ENCODE measurements at places on chromosomes 2 and 18.

- DNase-seq: no peak
Observed at GRCh38 chr2:152251211-152251610, 75.6 kb upstream of the STAM2 start.

GRCh38 chr2:225429717-225430116 lies 30.2 kb downstream of the NYAP2 start:
- DNase-seq: no peak

GRCh38 chr2:102895376-102895775 lies 133.5 kb downstream of the TMEM182 start:
- DNase-seq: peak; percentile 70

DNA sequence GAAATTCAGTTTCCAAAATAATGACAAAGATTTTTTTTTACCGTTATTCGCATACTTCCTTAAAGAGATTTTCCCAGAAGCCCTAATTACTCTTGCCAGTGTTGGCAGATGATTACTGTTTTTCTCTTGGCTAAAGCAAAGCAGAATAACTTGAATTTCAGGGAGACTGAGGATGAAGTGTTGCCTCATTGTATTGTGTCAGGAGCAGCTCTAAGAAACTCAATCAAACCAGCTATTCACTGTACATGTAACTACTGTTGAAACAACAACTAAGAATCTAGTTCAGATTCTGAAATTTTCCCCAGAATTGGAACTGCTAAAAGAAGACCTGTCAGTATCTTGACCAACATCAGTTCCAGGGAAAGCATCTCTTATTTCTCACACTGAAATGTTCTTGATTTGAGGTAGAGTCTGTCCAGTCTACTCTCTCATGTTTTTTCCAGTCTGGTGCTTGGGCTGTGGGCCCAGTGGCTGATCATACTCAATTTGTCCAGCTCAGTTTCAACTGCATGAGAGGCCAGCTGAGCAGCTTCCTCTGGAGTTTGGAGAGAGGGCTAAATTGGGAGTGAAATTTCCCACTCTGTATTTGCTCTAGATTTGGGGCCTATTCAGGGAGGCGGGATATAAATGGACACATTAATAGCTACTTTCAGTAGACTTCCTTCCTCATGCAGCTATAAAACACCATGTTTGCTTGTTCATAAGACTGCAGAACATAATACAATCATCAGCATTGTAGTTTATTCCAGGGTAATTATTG lies 78.5 kb downstream of the PPP1R1C start:
- no peak for DNase-seq

Measured in Kasumi-1 (cell line).